Pancreas (tissue), 10 donors: ENCODE measurements at places on chromosomes 5 and 9. TPM values are rescaled to one million over a fixed set of nuclear protein-coding genes. Genes with fewer than 3 reads are reported as not detected.

DNA sequence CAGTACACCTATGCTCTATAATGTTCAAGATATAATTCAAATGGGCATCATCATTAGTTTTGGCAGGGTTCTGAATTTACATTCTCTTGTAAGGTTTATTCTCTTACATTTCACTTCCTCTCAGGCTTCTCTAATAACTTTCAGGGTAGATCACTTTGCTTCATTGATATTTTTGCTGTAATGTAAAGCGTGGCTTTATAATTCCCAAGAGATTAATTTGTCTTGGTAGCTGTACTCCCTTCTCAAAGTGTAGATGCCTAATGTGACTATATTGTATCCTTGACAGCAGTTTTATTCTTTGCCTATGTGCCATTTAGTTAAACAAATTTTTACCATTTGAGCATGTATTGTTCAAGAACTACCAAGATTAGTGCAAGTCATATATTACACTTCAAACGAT is 889.1 kb downstream of the TAF11L14 start:
- no peak overlapping the region for H3K27ac ChIP-seq
- H3K4me3 ChIP-seq: no peak overlapping the region
- no peaks in the 10 kb centered on the region for H3K27me3 ChIP-seq
- no peak for DNase-seq

DNA sequence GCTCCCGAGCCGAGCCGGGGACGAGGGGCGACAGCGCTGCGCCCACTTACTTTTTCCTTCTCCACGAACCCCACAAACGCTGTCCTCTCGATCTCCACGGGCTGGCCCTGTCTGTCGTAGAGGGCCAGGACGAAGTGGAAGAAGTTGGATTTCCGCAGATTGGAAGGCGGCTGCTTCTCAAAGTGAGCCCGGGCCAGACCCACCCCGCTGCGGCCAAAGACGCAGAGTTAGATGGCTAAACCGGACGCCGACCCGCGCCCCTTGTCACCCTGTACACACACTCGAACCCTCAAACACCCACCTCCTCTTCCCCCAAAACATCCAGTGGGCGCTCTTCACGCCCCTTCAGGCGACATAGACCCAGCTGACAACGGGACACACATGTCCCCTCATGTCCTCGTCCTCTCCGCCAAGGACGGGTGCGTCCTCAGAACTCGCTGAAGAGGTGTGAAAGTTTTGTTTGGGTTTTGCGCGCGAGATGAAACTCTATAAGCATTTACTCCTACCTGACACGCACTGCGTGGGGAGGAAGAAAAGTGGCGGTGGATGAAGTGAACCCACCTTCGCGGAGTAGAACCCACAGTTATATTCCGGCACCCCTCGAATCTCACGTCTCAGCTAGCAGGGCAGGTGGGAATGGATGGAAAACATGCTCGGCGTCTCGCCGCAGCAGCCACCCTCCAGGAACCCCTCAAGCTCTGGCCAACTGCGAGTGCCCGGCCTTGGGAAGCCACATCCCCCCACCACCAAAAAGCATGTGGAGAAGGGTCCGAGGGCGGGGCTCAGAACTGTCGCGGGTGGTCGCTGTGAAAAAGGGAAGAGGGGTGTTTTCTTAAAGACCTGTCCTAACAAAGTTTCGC is 2.6 kb downstream of the EBF1 start:
- H3K36me3 ChIP-seq: no peaks in the 10 kb centered on the region
- peak overlapping the region; percentile 65 for H3K27ac ChIP-seq
- H3K4me3 ChIP-seq: no peak overlapping the region
- H3K4me1 ChIP-seq: no peaks in the 10 kb centered on the region

DNA sequence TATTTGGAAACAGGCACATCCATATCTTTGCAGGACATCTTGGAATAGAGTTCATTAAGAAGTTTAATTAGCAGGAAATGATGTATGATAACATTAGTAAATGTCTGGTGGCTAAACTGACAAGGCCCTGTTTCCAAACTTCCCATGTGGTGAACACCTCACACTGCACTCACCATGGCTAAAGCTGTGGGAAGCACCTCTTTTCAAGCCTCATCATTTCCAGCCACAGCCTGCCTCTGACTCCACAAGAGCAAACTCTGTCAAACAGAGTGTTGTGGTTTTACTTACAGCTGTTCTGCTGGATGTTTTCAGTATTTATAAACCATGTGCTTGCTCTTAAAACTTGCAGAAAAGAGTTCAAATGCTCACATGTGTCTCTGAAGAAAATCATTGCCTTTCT is 14.9 kb upstream of the NDUFB6 start:
- H3K27ac ChIP-seq: no peak overlapping the region
- no peak overlapping the region for H3K4me3 ChIP-seq
- no peaks in the 10 kb centered on the region for H3K36me3 ChIP-seq
- H3K4me1 ChIP-seq: no peaks in the 10 kb centered on the region
- no peaks in the 10 kb centered on the region for H3K27me3 ChIP-seq

DNA sequence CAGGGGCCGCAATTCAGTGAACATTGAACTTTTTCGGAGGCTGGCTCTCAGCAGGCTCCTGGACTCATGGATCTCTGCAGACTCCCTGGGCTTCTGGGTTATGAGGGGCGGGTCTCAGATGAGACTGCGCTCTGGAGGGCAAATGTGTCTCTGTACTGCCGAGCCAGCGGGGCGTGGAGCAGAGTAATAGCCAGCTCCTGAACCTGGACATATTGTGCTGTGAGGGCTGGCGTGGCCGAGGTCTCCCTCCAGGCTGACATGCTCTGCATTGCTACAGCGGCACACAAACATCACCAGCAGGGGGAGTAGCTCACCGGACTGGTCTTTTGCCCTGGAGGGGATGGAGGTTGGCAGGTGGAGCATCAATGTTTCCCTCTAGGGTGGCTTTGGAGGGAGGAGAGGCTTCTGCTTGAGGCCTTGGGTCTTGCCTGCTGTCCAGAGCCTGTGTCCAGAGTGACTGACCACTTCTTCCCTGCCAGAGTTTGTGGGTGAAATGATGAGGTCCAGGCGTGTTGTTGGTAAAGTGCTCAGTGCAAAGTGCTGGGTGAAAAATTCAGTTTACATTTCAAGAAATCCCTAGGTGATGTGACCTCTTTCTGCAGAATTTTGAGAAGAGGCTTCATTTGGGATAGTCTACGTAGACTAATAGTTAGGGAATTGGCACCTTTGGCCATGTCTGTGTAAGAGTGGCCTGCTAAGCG is 10.9 kb upstream of the GADD45G start:
- no peak overlapping the region for H3K27ac ChIP-seq
- H3K4me3 ChIP-seq: no peak overlapping the region
- H3K27me3 ChIP-seq: no peaks in the 10 kb centered on the region
- no peaks in the 10 kb centered on the region for H3K4me1 ChIP-seq

GRCh38 chr5:1293416-1294205 is 1.3 kb downstream of the TERT start:
- DNase-seq: no peak
- no peak overlapping the region for H3K4me3 ChIP-seq
- peaks cover 17% of the 10 kb centered on the region for H3K27me3 ChIP-seq
- H3K4me1 ChIP-seq: peaks cover 6% of the 10 kb centered on the region
- no peaks in the 10 kb centered on the region for H3K36me3 ChIP-seq

Gene ECM2
- 3.2 TPM for total RNA-seq

Gene TBC1D13
- 18.5 TPM for total RNA-seq
